Myocyte (in vitro differentiated cells): ENCODE measurements at places on chromosomes 6 and 20.

GRCh38 chr20:2132461-2132901, 30.9 kb downstream of the STK35 start:
- no peak for DNase-seq

- peak; percentile 89 for DNase-seq
These were observed 1.4 kb downstream of the ATXN1 start for GRCh38 chr6:16759646-16760515.

DNA sequence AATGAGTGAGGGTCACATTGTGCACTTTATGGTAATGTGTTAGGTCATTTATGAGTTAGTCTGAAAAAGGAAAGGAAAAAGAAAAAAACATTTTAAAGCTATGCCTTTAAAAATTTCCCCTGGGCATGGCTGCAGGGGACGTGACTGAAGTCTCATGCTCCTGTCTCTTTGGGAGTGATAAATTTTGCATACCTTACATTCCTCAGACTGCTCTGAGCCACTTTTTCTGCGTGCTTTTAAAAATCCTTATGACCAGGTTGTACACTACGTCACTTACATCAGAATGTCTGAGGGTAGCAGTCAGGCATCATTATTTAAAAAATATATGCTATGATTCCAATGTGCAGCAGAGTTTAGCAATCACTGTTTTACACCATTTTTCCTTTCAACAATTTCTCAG, 121.2 kb downstream of the RFPL4B start:
- no peak for DNase-seq

GRCh38 chr20:61134296-61135030, 117.6 kb upstream of the CDH4 start:
- peak; percentile 74 for DNase-seq

DNA sequence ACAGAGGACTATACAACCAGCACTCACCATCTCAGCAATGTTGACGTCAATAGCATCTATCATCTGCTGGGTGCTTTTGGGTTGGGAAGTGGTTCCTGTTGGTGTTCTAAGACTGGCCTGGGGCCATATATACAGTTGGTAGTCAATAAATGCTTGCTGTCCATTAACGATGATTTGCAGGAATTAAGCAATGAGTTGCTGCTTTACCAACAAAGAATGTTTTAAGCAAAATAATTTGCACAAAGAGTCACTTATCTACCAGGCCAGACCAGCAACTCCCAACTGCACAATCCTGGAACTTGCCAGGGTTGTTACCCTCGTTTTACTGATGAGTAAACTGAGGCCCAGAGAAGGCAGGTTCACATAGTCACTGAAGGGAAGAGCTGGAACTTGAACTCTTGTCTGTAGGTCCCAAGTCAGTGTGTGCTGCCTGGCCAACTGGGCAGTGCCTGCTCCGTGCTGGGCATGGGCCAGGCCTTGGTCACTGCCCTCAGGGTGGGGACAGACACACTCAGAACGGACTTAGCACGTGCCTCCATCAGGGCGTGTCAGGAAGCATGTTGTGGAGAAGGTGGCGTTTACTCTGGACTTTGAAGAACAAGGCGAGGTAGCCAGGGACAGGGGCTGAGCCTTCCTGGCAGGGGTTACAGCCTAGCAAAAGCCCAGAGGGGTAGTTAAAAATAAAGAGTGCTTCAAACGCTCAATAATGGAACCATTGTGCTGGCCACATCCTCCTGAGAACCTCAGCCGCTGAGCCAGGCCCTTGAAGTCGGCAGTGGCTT, 2.5 kb upstream of the SRC start:
- DNase-seq = peak; percentile 42

DNA sequence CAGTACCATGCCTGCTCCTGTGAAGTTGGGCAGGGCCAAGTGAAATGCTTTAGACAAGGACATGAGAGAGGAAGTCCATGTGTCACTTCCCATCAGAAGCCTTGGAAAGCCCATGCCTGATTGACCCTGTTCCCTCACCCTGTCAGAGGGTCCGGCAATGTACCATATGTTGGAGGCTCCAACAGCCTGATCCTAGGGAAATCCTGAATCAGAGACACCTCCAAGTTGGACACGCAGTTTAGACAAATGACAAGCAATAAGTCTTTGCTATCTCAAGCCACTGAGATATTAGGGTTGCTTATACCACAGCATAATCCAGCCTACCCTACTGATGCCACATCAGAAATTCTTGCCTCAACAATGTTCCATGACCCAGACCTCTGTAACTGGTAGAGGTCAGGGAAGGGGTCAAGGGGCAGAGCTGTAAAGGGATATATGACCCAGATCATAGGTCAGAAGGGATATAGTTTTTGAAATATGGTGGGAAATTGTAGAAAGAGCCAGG, 174.8 kb downstream of the HACE1 start:
- no peak for DNase-seq

- no peak for DNase-seq
These were observed 5.2 kb downstream of the NAPB start for GRCh38 chr20:23415959-23416583.
